ENCODE measurements at places on chromosomes 2 and 18.

DNA sequence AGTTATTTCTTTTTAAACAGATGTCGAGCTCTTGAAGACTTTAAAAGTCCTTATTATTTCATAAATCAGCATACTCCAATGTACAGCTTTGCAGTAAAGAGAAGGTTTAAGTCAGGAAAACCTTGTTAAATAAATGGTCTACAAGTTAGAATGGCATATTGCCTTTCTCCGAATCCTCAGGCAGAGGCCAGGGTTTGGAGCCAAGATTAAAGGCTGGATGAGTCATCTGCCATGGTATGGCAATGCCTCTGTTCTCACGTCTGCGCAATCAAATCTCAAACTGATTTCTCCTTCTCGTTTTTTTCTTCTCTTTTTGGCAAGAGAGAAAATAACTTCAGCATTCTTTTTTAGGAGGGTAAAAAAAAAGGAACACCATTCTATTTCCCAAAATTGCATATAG, 5.6 kb upstream of the KCNJ3 start:
- DNase-seq: no peak

DNA sequence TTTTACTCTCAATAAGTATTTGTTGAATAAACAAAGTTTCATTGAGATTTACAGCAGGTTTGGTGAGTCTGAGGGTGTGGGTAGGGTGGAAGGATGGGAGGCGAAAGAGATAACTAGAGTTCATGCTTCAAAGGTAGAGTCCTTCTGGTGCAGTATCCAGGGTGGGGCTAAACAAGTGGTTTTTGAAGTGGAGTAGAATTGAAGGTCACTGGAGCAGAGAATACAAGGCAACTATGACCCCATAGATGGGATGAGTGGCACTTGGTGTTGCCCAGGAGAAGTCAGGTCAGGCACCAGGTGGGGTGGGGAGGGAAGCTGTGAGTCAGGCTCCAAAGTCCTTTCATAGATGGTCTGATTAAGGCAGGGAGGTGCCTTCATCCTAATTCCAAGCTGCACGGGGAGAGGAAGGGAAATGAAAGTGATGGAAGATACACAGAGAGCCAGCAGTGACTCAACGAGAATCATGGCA, 6.6 kb upstream of the CAB39 start:
- no peak for DNase-seq

DNA sequence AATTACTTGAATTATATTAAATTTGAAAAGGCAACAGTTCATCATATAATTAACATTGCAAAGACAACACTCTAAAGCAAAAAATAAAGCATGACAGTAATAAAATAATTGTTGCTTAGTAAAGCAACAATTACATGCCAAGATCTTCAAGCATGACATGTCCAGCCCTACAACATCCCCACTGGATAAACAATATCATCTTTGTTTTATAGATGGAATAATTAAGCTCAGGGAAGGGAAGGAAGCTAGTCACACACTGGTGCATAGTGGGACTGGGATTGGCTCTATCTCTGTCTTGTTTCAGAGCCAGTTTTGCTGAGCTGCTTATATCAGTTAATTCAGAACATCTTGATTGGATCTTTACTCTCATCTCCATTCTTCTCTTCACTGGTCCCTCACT, 49.9 kb upstream of the PARD3B start:
- no peak for DNase-seq

GRCh38 chr2:151841047-151841424, 12.8 kb upstream of the ARL5A start:
- no peak for DNase-seq

DNA sequence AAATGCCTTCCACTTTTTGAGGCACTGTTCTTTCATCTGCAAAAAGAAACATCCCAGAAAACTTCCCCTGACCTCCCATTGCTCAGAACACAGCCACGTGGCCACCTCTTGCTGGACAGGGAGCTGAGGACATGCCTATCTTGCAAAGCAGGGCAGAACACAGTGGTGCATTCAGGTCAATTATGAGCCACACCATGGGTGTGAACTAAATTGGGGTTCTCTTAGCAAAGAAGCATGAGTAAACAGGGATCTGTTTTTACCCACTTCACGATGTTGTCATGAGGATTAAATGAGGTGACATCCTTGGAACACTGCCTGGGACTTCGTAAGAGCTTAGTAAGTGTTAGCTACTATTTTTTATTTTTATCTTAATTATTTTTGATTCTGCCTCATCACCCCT, 25.1 kb downstream of the BMP10 start:
- DNase-seq: no peak

- no peak for DNase-seq
Observed at GRCh38 chr2:47297767-47298425, 105.1 kb upstream of the MSH2 start.

All from endothelial cell (in vitro differentiated cells).